Endodermal cell (in vitro differentiated cells): ENCODE measurements at places on chromosomes 12 and 14.
A peak's percentile ranks its signal among the peaks of the same experiment; 100 is the strongest.

DNA sequence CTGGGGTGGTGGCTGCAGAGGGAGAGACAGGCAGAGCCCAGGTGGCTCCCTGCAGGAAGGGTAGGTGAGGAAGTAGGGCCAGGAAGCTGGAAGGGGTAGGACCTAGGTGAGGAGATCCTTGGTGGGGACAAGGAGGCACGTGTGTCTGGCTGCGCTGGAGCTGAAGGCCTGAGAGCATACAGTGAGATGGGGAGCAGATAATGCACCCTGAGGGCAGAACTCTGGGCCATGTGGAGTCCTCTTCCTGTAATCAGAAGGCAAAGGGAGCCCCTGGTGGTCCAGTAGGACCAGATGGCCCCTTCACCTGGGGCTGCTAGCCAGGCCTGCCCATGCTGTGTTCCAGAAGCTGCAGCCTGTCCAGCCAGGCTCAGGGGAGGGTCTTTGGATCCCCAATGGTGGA, 15.3 kb upstream of the KRT80 start:
- H3K27ac ChIP-seq, result no peak overlapping the region
- no peaks in the 10 kb centered on the region for H3K36me3 ChIP-seq
- DNase-seq, result peak; percentile 51
- peaks cover 3% of the 10 kb centered on the region for H3K27me3 ChIP-seq
- H3K4me1 ChIP-seq, result no peaks in the 10 kb centered on the region
- no peak overlapping the region for H3K4me3 ChIP-seq

DNA sequence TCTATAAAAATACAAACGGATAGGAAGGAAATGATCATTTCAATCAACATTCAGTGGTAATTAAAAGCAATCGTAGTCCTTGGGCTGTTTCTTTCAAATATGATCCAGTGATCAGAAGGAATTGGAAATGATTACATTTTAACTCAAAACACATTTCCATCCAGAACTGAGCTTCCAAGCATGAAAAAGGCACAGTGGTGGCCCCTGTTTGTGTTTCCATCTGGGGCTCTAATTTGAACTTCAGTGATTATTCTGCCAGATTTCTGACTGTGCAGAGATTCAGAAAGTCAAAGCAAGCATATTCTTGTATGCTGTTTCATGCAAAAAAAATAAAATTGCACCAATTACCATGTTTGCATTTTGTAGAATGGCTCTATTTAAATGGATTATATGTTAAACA, 157.0 kb upstream of the LMNTD1 start:
- no peak overlapping the region for H3K27ac ChIP-seq
- H3K36me3 ChIP-seq, result no peaks in the 10 kb centered on the region
- H3K27me3 ChIP-seq, result no peaks in the 10 kb centered on the region
- no peaks in the 10 kb centered on the region for H3K4me1 ChIP-seq
- H3K4me3 ChIP-seq, result peak overlapping the region; percentile 17

GRCh38 chr12:9858135-9858534, 11.0 kb downstream of the CLEC2B start:
- no peak overlapping the region for H3K4me3 ChIP-seq
- H3K36me3 ChIP-seq, result no peaks in the 10 kb centered on the region
- no peaks in the 10 kb centered on the region for H3K4me1 ChIP-seq
- DNase-seq, result no peak

- no peaks in the 10 kb centered on the region for H3K27me3 ChIP-seq
- no peaks in the 10 kb centered on the region for H3K36me3 ChIP-seq
- no peak overlapping the region for H3K4me3 ChIP-seq
- no peak overlapping the region for H3K27ac ChIP-seq
- no peaks in the 10 kb centered on the region for H3K4me1 ChIP-seq
These were observed 32.1 kb downstream of the ITPR2 start for GRCh38 chr12:26800858-26801257.

- H3K4me3 ChIP-seq, result no peak overlapping the region
- no peaks in the 10 kb centered on the region for H3K27me3 ChIP-seq
- H3K36me3 ChIP-seq, result no peaks in the 10 kb centered on the region
- DNase-seq, result peak; percentile 88
- H3K27ac ChIP-seq, result no peak overlapping the region
- H3K4me1 ChIP-seq, result peaks cover 6% of the 10 kb centered on the region
These were observed 6.9 kb downstream of the GNPTAB start for GRCh38 chr12:101823891-101824290.

DNA sequence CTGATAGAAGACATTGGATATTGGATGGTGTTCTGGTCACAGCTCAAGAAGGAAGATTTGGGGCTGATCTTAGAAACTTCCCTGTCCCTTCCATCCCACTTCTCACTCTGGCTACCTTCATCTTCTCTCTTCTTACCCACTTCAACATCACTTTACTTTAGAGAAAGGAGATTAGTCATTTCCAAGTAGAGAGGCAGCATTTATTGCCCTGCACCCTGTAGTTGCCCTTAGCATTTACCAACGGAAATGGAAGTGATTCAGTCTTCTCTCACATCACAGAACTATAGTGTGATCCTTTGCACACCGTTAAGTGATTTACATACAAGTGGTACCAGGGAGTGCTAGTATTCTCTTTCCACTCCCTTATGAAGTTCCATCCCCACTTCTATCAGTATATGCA, 52.4 kb downstream of the PHLDA1 start:
- no peak overlapping the region for H3K4me3 ChIP-seq
- H3K4me1 ChIP-seq, result peaks cover 12% of the 10 kb centered on the region
- no peak for DNase-seq
- no peaks in the 10 kb centered on the region for H3K27me3 ChIP-seq

GRCh38 chr14:97319691-97320090, 522.5 kb downstream of the VRK1 start:
- no peak for DNase-seq
- H3K36me3 ChIP-seq, result no peaks in the 10 kb centered on the region
- no peaks in the 10 kb centered on the region for H3K27me3 ChIP-seq
- H3K27ac ChIP-seq, result no peak overlapping the region
- H3K4me1 ChIP-seq, result no peaks in the 10 kb centered on the region

DNA sequence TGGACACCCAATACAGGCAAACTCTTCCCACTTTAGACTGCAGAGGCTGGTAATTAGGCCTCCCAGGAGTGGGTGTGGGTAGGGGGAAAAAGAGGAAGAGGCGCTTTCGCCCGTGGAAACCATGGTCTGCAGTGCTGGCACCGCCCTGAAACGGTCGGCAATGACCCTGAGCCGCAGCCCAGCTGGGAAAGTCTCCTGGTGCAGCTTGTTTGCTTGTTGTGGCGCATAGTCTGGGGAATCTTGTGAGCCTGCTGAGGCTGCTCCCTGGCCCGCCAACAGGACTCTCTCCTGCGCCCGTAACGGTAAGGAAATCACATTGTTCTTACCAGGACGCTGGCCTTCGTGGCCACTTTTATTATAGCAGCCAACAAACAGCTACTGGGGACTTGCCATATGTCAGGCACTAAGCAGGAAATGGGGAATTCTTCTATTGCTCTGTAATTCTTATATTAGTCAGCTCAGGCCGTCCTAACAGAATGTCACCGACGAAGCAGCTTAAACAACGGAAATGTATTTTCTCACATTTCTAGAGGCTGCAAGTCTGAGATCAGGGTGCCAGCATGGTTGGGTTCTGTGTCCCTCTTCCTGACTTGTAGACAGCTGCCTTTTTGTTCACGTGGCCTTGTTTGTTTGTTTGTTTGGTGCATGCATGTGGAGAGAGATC, 52.5 kb upstream of the RIN3 start:
- no peaks in the 10 kb centered on the region for H3K36me3 ChIP-seq
- no peak overlapping the region for H3K27ac ChIP-seq
- DNase-seq, result peak; percentile 55
- H3K4me1 ChIP-seq, result no peaks in the 10 kb centered on the region
- no peak overlapping the region for H3K4me3 ChIP-seq
- no peaks in the 10 kb centered on the region for H3K27me3 ChIP-seq

DNA sequence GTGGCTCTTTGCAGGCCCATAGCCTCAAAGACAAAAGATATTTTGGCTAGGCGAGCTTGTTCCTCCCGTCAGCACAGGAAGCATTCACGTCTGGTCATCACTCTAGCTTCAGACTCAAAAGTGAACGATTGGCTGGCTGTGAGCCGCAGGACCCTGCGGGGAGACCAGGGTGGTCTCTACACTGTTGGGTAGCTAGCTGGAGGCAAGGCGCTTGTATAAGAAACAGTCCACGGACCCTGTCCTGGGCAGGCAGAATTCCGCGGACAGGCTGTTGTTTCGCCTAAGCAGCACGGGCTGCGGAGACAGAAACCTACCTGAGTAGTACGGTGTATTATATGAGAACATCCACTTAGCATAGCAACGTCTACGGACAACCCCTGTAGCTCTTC, 29.6 kb downstream of the WBP11 start:
- no peak overlapping the region for H3K27ac ChIP-seq
- no peaks in the 10 kb centered on the region for H3K27me3 ChIP-seq
- H3K4me3 ChIP-seq, result peak overlapping the region; percentile 85
- DNase-seq, result no peak
- H3K4me1 ChIP-seq, result no peaks in the 10 kb centered on the region

- peak; percentile 69 for DNase-seq
- H3K4me3 ChIP-seq, result no peak overlapping the region
- H3K36me3 ChIP-seq, result no peaks in the 10 kb centered on the region
These were observed 254.0 kb upstream of the USP15 start for GRCh38 chr12:62006076-62006732.

DNA sequence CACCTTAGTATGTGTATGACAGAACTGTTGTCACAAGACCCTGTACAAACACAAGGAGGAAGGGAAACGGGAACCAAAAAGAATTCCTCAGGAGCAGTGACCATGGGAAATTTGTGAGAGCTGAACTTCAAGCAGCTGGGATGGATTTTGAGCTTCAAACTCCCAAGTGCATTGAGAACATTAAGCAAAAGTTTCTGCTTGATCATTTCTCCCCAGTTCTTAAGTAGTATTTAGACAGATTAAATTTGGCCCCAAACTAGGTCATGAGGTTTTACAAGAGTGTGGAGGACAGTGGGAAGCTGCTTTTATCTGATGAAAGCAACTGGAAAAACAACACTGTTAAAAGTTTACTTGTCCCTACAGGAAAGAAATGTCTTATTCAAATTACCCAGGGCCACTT, 206.0 kb upstream of the DCN start:
- no peaks in the 10 kb centered on the region for H3K27me3 ChIP-seq
- no peak for DNase-seq
- H3K27ac ChIP-seq, result no peak overlapping the region
- H3K4me1 ChIP-seq, result no peaks in the 10 kb centered on the region
- no peaks in the 10 kb centered on the region for H3K36me3 ChIP-seq

- H3K27ac ChIP-seq, result peak overlapping the region; percentile 41
- H3K27me3 ChIP-seq, result no peaks in the 10 kb centered on the region
- H3K36me3 ChIP-seq, result peaks cover 65% of the 10 kb centered on the region
These were observed 28.8 kb downstream of the GDF11 start for GRCh38 chr12:55771736-55772135.

DNA sequence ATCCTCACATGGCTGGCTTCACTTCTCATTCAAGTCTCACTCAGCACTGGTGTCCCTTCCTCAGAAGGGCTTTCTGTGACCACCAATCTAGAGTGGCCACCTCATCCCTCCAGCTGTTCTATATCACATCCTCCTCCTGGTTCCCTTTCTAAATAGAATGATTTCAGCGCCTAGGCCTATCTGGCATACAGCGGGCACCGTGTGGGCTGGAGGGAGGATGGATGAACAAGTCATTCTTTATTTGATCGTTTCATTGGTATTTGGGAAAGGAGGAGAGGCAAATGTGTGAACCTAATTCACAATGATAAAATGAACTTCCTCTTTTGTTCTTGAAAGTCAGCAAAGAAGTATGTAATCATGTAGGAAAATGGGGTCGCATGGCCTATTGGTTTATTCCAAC, 394.2 kb downstream of the DPF3 start:
- no peaks in the 10 kb centered on the region for H3K27me3 ChIP-seq
- H3K4me3 ChIP-seq, result no peak overlapping the region
- no peak for DNase-seq
- no peak overlapping the region for H3K27ac ChIP-seq

- no peak overlapping the region for H3K4me3 ChIP-seq
- no peaks in the 10 kb centered on the region for H3K27me3 ChIP-seq
- no peaks in the 10 kb centered on the region for H3K36me3 ChIP-seq
- no peaks in the 10 kb centered on the region for H3K4me1 ChIP-seq
These were observed 8.5 kb downstream of the TMEM229B start for GRCh38 chr14:67480011-67480410.

- H3K4me3 ChIP-seq, result no peak overlapping the region
- H3K36me3 ChIP-seq, result no peaks in the 10 kb centered on the region
- H3K4me1 ChIP-seq, result no peaks in the 10 kb centered on the region
- H3K27ac ChIP-seq, result no peak overlapping the region
These were observed 694.3 kb upstream of the MGAT4C start for GRCh38 chr12:86950444-86950843.

DNA sequence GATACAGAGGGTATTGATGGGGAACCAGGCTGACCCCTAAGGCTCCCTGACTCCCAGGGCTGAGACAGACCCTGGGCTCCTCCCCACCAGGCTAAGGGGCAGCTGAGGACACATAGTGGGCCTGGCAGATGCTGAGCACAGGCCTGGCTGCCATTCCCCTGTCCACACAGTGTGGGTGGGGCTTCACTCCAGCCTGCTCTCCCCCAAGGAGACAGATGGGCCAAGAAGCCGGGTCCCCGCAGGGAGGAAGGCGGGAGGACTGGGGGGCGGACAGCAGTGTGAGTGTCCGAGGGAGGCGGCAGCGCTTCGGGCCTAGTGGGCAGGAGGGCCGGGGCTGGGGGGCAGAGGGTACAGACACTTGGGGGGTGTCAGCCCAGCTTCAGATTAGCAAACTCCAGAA, 32.0 kb downstream of the RFLNA start:
- H3K36me3 ChIP-seq, result peaks cover 34% of the 10 kb centered on the region
- peak overlapping the region; percentile 12 for H3K27ac ChIP-seq
- no peak for DNase-seq
- H3K27me3 ChIP-seq, result no peaks in the 10 kb centered on the region

- no peak overlapping the region for H3K27ac ChIP-seq
- H3K4me1 ChIP-seq, result no peaks in the 10 kb centered on the region
- no peaks in the 10 kb centered on the region for H3K36me3 ChIP-seq
- peaks cover 8% of the 10 kb centered on the region for H3K27me3 ChIP-seq
- peak; percentile 92 for DNase-seq
These were observed 194.9 kb upstream of the OR4E1 start for GRCh38 chr14:21868442-21869046.

GRCh38 chr12:70260646-70261045, 17.4 kb downstream of the CNOT2 start:
- no peaks in the 10 kb centered on the region for H3K4me1 ChIP-seq
- no peak overlapping the region for H3K4me3 ChIP-seq
- peaks cover 9% of the 10 kb centered on the region for H3K36me3 ChIP-seq
- no peaks in the 10 kb centered on the region for H3K27me3 ChIP-seq
- H3K27ac ChIP-seq, result no peak overlapping the region

DNA sequence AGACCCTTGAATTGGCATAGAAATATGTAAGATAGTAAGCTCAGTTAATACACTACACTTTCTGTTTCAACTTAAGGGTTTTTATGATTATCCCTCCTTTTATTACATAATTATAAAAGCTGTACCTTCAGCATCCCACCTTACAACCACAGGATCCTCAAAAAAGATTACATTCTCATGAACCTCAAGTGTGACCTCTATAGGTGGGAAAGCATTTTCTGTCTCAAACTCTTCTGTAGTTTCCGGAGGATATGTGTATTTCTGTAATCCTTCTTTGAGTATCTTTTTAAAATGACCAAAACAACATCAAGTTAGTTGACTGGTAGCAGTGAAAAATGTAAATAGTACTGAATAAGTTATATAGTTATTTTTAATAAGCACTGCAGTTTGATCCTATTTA, 75.9 kb downstream of the DNAI7 start:
- H3K27ac ChIP-seq, result no peak overlapping the region
- no peaks in the 10 kb centered on the region for H3K36me3 ChIP-seq
- no peaks in the 10 kb centered on the region for H3K27me3 ChIP-seq
- no peak overlapping the region for H3K4me3 ChIP-seq

GRCh38 chr14:74712499-74713394, at the start of the genes AREL1 and FCF1:
Gene AREL1, minus strand, starts transcription at chr14:74713080. Its CDS starts 27,465 bp downstream, at chr14:74685615.
Gene FCF1, plus strand, starts transcription at chr14:74713144. Its CDS starts 54 bp downstream, at chr14:74713198.
- H3K4me1 ChIP-seq, result peaks cover 4% of the 10 kb centered on the region
- peaks cover 28% of the 10 kb centered on the region for H3K36me3 ChIP-seq
- H3K27ac ChIP-seq, result peak within 1 kb of the TSS; percentile 48
- peak within 1 kb of the TSS; percentile 99 for H3K4me3 ChIP-seq
- no peaks in the 10 kb centered on the region for H3K27me3 ChIP-seq
- peak; percentile 92 for DNase-seq
